ENCODE measurements at places on chromosomes 4 and X.

DNA sequence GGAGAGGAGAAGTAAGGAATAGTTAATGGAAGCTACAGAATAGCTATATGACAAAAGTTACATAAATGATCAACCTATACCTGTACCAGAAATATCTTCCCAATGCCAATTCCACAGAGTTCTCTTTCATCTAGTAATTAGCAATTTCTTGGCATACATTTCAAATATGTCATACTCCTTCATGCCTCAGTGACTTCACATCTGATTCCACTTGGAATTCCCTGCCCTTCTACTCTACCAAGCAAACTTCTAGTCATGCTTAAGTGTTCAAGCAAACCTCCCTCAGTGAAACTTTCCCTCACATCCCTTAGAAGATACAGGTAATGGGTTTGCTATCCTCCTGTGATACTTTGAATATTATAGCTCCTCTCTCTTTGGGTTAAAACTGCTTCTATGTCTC, 127.1 kb downstream of the KLHL13 start:
- no peak for DNase-seq

DNA sequence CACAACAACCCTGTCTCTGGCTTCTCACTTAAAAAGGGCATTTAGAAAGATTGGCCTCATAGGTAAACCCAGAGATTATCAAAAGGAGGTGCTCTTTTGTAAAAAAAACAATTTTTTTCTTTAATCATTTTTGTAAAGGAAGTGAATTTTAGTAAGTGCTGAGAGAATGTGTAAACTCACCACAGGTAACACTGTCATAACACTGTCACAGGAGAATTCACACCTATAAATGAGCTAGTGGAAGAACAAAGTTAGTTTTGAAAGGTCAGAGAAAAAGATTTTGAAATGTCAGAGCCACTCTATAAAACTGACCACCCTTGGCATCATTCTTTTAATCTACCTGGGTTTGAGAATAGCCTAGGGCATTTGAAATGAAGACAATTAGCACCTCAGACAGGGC, 3.3 kb upstream of the SH2D1A start:
- DNase-seq: no peak

DNA sequence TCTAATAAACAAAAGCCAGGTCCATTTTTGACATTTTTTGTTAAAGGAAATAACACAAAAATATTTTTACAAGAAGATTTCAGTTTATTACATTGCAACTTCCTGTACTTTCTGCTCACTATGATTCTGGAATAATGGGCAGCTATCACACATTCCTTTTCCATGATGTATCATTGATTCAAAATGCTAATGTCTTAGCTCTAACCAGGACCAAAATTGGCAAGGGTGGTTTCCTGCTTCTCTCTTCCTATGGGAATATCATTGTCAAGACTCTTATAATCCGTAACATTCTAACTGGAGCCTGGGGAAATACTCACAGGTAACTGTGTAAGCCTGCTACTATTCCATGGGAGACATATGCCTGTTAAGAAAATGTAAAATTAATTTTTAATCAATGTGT, 218.6 kb downstream of the DCAF12L2 start:
- peak; percentile 30 for DNase-seq

GRCh38 chr4:110020139-110020538, 107.5 kb downstream of the EGF start:
- no peak for DNase-seq

DNA sequence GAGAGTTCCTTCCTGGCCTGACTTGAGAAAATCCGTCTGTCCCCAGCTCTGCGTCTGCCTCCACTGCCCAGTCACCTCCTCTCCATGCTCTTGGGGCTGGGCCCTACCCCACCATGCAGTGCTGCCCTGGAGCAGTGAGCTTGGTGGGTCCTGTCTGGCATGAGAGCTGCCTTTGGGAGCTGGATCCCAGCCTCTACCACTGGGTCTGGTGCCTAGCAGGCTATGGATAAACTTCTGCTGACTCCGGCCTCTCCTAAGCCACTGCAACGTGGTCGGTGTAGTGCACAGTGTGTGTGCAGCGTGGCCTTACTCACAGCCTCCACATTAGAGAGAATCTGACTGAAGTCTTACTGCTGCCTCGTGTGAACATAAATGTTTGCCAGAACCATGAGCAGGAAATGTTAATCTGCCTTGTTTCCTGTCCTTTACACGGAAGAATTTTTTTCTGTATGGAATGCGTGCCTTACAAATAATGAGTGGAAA, 47.6 kb downstream of the HTT start:
- DNase-seq: no peak

GRCh38 chr4:77196866-77197265, 39.9 kb downstream of the CCNG2 start:
- no peak for DNase-seq

DNA sequence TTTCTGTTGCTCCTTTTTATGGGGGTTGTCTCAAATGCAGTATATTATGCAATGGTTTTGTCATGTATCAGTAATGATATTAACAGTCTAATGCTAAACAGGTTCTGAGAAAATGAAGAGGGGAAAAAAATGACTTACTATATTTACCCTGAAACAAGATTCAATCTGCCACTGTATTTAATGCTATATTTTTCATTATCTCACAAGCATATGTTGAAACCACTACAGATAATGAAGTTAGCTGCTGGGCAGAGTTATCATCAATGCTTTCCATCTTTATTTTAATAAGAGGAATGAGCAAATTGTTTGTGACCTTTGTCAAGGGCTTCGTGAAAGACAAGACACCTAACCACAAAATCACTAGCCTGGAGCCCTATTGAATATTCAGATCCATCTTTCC, 32.6 kb upstream of the NAA11 start:
- DNase-seq: no peak

- DNase-seq: no peak
Measured at GRCh38 chr4:137635108-137635507, 102.8 kb upstream of the PCDH18 start.

- DNase-seq: no peak
Measured at GRCh38 chr4:2924765-2925301, 38.4 kb downstream of the NOP14 start.

- no peak for DNase-seq
Measured at GRCh38 chr4:56156141-56156540, 207.4 kb downstream of the CEP135 start.

- DNase-seq: no peak
Measured at GRCh38 chr4:82519776-82520175, 42.0 kb downstream of the TMEM150C start.

DNA sequence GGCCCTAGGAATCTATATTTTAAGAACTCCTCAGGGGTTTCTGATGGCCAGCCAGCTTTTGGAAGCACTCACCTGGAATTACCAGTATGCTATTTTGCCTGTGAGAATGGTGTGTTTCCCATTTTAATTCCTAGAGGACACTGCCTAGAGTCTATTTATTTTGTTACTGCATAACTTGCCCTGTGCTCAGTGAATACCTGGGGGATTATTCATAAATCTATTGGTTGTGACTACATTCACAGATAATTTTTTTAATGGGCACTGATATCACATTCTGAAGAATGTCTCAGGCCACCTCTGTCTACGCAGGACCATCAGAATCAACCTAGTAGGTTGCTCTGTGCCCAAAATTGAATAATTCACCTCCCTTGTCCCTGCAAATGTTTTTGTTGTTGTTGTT, 6.7 kb downstream of the ARL13A start:
- no peak for DNase-seq

DNA sequence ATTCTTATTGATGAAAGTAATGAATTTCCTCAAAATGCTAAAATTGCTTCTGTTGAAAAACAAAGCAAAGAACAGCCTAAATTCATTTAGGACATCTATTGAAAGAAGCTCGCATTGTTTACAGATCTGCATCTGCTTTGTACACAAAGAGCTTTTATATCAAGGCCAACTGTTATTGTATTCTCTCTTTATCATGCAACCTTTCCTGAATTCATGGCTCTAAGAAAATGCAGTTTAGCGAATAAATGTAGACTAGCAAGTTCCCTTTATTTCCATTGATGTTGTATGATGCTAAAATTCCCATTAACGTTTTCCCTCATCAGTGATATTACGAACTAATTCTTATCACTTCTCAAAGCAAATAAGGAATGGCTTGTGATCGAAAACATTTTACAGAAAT, 446.3 kb downstream of the MID1IP1 start:
- DNase-seq: no peak

DNA sequence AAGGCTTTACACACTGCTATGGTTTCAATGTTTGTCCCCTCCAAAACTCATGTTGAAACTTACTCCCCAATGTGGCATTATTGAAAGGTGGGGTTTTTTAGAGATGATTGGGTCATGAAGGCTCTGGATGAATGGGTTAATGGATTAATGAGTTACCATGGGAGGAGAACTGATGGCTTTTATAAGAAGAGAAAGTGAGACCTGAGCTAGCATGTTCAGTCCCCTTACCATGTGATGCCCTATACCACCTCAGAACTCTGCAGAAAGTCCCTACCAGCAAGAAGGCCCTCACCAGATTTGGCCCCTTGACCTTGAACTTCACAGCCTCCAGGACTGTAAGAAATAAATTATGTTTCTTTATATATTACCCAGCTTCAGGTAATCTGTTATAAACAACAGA, 68.9 kb upstream of the CAPN6 start:
- DNase-seq: no peak

DNA sequence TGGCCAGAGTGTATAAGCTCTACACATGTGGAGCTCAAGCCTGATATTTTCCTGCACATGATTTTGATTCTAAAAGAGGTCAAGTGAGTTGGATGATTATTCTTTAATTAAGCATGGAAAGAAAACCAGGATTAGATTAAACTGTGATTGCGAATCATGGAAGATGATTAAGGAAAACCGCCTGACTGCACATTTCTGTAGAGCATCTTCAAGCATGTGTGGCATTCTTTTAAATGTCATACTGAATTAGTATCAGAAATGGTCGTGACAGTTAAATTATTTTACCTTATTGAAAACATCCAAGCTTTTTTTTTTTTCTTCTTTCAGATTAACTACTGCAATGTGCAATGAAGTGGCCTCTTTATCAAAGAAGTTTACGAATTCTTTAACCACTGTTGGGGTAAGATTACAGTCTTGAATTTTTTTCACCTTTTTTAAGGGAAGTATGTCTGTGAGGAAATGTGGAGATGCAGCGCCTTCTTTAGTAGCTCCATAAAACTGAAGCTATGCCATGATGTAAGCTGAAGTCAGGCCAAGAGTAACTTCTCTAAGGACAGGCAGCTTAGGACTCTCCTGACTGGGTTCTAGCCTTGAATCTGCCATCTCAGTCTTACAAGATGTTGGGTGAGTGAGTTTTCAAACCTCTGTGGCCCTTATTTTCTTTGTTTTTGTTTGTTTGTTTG, 67.9 kb downstream of the FAM114A1 start:
- DNase-seq: no peak

GRCh38 chrX:72169008-72169728, 12.4 kb upstream of the PIN4 start:
- no peak for DNase-seq

DNA sequence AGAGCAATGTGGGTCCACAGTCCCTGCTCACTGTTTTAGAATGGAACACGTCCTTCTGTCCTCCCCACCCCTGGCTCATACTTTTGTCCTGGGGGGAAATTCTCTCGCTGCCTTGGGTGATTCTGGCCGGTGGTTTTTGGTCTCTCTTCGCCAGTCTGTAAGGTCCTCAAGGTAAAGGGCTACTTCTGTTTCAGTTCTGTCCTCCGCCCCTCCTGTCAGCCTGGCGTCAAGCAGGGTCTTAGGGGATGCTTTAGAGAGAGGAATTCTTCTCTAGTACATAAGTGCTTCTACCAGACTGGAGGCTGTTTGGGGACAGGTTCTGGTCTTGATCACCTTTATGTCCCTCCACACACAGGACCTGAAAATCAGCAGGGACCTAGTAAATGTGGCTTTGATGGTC, 617 bp upstream of the MRFAP1L1 start:
- no peak for DNase-seq

DNA sequence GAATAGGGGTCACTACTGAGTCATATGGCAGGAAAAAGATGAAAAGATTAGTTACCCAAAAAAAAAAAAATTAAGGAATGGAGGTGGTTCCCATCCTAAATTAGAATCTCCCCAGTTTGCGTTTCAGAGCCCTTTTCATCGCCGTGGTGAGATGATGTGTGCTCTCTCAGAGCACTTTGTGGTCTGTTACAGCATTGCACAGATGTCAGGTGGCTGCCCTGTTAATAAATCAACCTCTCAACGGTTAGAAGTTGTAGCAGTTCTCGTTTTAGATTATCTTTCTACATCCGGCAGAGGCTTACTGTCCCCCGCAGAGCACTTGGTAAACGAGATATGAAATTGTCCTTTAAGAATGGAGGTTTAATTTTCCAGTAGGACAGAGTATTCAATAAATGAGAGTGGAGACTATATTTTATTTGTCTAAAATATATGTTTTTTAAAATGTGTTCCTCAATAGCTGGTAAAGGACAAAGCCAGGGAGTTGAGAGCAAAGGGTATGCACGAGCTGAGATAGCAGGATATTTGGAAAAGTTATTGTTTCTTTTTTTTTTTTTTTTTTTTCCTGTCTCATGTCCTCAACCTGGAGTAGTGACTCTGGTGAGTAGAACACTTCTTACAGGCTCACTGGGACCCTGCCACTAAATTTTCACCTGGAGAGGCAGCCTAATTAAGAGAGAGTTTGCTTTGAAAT, 26.9 kb downstream of the AFF1 start:
- DNase-seq: no peak

GRCh38 chrX:109797311-109797975, 64.4 kb upstream of the ACSL4 start:
- no peak for DNase-seq

DNA sequence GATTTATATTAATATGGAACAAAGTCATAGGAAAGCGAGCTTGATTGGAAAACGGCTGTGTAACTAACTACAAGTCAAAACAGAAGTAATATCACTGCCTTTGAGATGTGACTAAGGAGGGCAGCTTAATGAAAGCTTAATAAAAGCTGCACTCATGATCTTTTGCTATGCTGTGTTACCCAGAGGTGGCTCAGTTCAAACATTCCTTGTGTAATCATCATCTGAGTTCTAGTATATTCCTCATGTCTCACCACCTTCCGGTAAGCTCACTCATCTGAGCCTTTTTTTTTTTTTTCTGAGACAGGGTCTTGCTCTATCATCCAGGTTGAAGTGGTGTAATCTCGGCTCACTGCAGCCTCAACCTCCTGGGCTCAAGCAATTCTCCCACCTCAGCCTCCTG, 5.0 kb downstream of the GRPEL1 start:
- DNase-seq: no peak

DNA sequence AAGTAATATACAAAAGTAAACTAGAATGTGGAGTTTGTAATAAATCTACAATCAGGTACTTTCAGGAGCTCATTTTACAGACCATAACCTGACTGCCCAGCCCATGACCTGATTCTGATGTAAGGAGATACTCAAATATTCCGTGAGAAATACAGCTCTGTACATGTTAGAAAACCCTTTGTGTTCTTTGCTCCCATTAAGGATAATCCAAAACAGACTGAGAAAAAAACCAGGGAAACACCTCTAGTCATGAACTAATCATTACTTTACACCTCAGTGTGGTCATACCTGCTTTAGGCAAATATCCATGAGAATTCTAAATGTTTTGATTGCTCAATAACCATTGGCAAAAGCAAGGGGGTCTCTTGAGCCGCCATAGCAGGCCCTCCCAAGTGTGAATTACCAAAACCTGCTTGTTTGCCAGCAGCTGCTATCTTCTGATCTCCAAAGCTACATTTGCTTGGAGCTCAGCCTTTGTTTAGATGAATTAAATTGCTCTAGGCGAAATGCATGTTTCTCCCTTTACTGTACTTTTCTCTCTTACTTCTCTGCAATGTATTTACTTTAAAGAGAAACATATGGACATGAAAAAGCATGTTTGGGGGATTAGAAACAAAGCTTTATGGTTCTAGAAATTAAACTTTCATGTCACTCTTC, 79.1 kb downstream of the ANKRD50 start:
- no peak for DNase-seq

Measured in muscle of arm (tissue), 14 donors.